Activated naive CD4-positive, alpha-beta T cell treated with anti-CD3 and anti-CD28 coated beads for 36 hours (primary cell): ENCODE measurements at places on chromosomes 5 and 9. TPM values are rescaled to one million over a fixed set of nuclear protein-coding genes. Genes with fewer than 3 reads are reported as not detected.

Gene ATOSB
- total RNA-seq, result 3.7 TPM

Gene JAKMIP2
- total RNA-seq, result 0.14 TPM

Gene FBN2
- total RNA-seq, result not detected

Gene RASGRF2
- 10.8 TPM for total RNA-seq

Gene FOXD4L5
- not detected for total RNA-seq

Gene UBE2B
- total RNA-seq, result 129 TPM

Gene LRRC19
- total RNA-seq, result not detected

Gene SPARC
- 0.45 TPM for total RNA-seq

Gene IL3
- not detected for total RNA-seq

Gene AGGF1
- 20.3 TPM for total RNA-seq

Gene MCCC2
- 51.6 TPM for total RNA-seq

Gene ALDH1A1
- total RNA-seq, result not detected

Gene CCDC192
- not detected for total RNA-seq
